B cell (primary cell): ENCODE measurements at places on chromosomes 16 and 17. TPM values are rescaled to one million over a fixed set of nuclear protein-coding genes. Genes with fewer than 3 reads are reported as not detected.

DNA sequence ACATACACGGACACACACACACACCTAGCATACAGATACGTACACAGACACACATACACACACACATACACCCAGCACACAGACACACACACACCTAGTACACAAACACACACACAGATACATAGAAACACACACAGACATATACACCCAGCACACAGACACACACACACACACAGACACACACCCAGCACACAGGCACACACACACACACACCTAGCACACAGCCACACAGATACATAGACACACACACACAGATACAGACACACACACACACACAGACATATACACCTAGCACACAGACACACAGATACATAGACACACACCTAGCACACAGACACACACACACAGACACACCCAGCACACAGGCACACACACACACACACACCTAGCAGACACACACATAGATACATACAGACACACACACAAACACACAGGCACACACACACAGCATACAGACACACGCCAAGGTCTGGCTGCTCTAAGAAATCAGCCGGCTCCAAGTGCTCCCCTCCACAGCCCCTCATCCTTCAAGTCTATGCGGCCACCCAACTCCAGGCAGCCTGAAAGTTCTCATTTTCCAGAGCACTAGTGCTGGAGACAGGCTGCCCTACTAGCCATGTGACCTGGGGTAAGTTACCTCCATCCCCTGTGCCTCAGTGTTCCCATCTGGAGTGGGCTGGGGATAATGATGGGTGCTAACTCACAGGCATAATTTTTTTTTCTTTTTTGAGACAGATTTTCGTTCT is 13.2 kb downstream of the NR1D1 start:
- no peak overlapping the region for H3K4me3 ChIP-seq
- DNase-seq = no peak
- no peak overlapping the region for H3K27ac ChIP-seq

DNA sequence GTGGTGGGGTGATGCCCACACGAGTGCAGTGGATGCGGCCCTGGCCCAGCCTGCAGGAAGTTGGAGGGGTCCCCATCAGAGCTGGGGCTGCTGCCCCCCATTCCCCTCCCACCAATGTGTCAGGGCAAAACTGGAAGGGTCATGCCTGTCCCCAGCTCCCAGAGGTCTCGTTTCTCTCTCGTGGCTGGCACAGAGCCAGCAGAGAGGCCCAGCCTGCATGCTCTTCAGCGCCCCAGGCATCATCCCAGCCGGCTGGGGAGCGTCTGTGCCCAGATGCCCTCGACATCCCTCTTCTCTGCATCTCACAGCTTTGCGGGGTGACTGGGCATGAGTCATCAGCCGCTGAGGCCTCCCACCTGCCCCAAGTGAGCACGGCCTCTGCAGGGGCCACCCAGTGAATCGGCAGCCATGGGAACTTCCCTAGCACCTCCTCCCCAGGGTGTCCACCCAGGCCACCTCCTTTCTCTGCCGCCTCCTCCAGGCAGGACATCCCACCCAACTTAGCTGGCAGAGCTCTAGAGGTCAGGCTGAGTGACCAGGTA is 9.8 kb upstream of the CSNK1D start:
- no peak overlapping the region for H3K27ac ChIP-seq
- DNase-seq = no peak
- H3K27me3 ChIP-seq = no peaks in the 10 kb centered on the region
- H3K4me1 ChIP-seq = no peaks in the 10 kb centered on the region

- no peaks in the 10 kb centered on the region for H3K27me3 ChIP-seq
- H3K27ac ChIP-seq = no peak overlapping the region
- H3K4me3 ChIP-seq = no peak overlapping the region
- peaks cover 26% of the 10 kb centered on the region for H3K4me1 ChIP-seq
Measured at GRCh38 chr17:30232824-30233427, 2.6 kb downstream of the SLC6A4 start.

- no peak overlapping the region for H3K4me3 ChIP-seq
- no peak for DNase-seq
- no peak overlapping the region for H3K27ac ChIP-seq
- H3K36me3 ChIP-seq = no peaks in the 10 kb centered on the region
- H3K4me1 ChIP-seq = no peaks in the 10 kb centered on the region
Measured at GRCh38 chr17:50221864-50222545, 20.6 kb upstream of the COL1A1 start.

GRCh38 chr17:75639771-75640555 is 6.7 kb downstream of the SMIM5 start:
- H3K36me3 ChIP-seq = peaks cover 15% of the 10 kb centered on the region
- DNase-seq = no peak
- H3K4me3 ChIP-seq = no peak overlapping the region

DNA sequence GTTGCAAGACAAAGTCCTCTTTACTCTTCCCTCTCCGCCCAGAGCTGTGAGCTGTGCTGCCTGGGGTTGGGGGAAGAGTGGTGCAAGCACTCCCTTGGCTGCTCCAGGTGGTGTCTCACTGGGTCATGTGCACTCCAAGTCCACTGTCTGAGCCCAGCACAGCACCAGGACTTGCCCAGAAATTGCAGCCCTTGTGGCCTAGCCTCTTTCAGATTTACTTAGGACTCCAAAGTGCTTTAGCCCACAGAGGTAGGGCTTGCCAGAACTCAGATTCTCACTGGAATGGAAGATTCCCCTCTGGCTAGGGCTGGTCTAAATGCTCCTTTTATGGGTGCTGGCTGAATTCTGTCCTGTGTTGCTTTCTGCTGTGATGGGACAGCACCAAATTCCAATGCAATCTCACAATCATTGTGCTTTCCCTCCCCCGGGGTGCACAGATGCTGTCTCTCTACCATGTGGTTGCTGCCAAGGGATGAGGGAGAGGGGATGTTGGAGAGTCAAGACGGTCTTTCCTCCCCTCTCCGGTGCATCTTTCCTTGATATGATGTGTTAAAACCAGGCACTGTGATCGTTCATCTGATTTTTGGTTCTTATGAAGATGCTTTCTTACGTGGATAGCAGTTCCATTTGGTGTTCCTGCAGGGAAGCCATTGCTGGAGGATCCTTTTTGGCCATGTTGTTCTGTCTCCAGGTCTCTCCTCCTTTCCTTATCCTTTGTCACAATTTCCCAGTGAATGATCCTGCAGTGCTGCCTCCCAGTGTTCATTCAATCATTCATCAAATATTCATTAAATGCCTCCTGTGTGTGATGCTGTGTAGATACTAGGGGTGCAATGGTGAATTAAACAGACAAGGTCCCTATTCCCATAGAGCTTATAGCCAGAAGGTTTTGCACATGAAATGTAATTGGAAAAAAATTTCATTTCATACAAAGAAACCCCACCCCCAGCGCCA is 216.3 kb downstream of the SPECC1 start:
- H3K4me1 ChIP-seq = no peaks in the 10 kb centered on the region
- no peak overlapping the region for H3K27ac ChIP-seq
- H3K4me3 ChIP-seq = no peak overlapping the region
- no peak for DNase-seq

- no peaks in the 10 kb centered on the region for H3K27me3 ChIP-seq
- H3K4me3 ChIP-seq = no peak overlapping the region
- no peaks in the 10 kb centered on the region for H3K4me1 ChIP-seq
Measured at GRCh38 chr16:52074133-52074532, 472.8 kb downstream of the TOX3 start.

- no peaks in the 10 kb centered on the region for H3K36me3 ChIP-seq
- no peak overlapping the region for H3K27ac ChIP-seq
- no peaks in the 10 kb centered on the region for H3K4me1 ChIP-seq
- H3K27me3 ChIP-seq = peaks cover 12% of the 10 kb centered on the region
Measured at GRCh38 chr17:45646288-45646988, 137.7 kb upstream of the CRHR1 start.

DNA sequence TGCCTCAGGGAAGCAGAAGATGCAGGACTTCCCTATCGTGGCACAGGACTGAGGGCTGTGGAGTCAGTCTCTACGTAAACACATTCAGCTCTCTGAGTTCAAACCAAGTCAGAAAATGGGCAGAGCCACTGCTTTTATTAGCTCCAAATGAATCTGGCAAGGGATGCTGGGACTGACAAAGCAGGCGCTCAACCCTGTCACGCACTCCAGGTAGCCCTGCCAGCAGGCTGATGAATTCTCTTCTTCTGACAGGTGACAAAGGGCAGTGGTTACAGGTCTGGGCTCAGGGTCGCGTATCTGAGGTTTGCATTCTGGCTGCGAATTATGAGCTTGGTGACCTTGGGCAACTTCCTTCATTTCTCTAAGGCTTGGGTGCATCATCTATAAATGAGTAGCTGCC is 9.4 kb downstream of the RPH3AL start:
- H3K4me1 ChIP-seq = no peaks in the 10 kb centered on the region
- DNase-seq = no peak

GRCh38 chr17:55168958-55169687 is 95.6 kb upstream of the HLF start:
- no peaks in the 10 kb centered on the region for H3K27me3 ChIP-seq
- H3K4me3 ChIP-seq = no peak overlapping the region
- DNase-seq = peak; percentile 47
- no peak overlapping the region for H3K27ac ChIP-seq
- H3K36me3 ChIP-seq = no peaks in the 10 kb centered on the region

- H3K4me1 ChIP-seq = no peaks in the 10 kb centered on the region
- H3K27me3 ChIP-seq = no peaks in the 10 kb centered on the region
- H3K36me3 ChIP-seq = no peaks in the 10 kb centered on the region
- no peak overlapping the region for H3K27ac ChIP-seq
- DNase-seq = no peak
Measured at GRCh38 chr17:70296456-70296855, 127.1 kb downstream of the KCNJ2 start.

DNA sequence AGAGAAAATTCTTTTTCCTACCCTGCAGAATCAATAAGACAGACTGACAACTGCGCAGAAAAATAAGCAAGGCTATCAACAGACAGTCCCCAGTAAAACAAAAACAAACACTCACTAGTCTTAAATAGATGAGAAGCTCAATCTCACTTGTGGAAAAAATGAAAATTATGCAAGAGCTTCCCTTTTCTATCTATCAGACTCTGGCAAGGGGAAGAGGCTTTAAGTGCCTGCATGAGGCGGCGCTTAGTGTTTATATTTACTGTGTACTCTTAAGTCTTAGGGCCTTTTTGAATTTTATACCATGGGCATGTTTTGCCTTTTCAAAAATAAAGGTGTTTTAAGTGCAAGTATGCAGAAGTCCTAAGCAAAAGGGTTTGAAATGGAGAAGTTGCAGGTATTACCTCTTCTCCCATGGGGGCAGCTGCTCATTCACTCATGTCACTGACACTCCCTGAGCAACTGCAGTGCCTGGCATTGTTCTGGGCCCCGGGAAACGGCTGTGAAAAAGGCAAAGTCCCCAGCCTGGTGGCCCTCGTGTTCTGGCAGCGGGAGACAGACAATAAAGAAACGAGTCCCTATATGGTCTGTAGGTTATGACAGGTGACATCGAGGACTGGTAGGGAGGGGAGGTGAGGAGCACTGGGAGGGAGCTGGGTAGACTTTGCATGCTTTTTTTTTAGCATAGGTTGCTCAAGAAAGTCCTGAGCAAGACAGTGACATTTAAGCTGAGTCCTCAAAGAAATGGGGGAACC is 35.2 kb downstream of the HSBP1 start:
- peaks cover 48% of the 10 kb centered on the region for H3K4me1 ChIP-seq
- DNase-seq = peak; percentile 79
- no peak overlapping the region for H3K4me3 ChIP-seq
- peak overlapping the region; percentile 63 for H3K27ac ChIP-seq
- H3K27me3 ChIP-seq = no peaks in the 10 kb centered on the region
- no peaks in the 10 kb centered on the region for H3K36me3 ChIP-seq

DNA sequence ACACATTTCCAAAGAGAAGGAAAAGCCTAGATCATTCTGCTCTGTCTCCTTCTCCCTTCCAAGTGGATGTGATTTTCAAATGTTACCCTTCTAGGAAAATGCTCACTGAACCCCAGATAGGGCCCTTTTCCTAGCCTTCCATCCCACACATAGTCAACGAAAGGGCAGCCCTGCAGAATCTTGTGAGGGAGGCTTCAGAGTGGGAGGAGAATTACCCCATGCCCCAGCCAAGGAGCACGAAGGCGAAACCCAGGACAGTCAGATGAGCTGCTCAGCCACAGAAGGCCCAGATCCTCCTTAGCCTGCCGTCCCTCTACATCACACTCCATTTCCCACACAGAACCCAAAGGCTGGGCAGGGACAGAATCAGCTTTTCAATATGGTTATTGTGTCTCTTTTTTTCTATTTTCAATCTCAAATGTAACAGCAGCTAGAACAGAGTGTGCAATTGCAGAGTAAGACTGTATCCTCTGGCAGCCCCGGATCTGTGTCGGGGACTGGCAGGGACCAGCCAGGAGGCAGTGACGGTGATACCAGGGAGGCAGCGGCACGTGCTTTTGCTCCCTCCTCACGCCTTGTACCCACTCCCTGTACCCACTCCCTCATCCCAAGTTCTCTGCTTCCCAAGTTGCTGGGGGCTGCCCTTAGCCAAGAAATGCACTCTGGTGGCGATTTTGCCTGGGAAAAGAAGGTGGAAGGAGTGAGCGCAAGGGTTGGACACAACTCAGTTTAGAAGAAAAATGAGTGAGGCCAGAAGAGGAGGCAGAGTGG is 3.7 kb upstream of the SDK2 start:
- H3K36me3 ChIP-seq = no peaks in the 10 kb centered on the region
- peaks cover 14% of the 10 kb centered on the region for H3K4me1 ChIP-seq
- no peak for DNase-seq
- no peak overlapping the region for H3K4me3 ChIP-seq

- H3K4me3 ChIP-seq = no peak overlapping the region
- no peak for DNase-seq
- H3K4me1 ChIP-seq = peaks cover 10% of the 10 kb centered on the region
- H3K27me3 ChIP-seq = no peaks in the 10 kb centered on the region
Measured at GRCh38 chr16:56617212-56618085, 8.1 kb upstream of the MT1E start.

DNA sequence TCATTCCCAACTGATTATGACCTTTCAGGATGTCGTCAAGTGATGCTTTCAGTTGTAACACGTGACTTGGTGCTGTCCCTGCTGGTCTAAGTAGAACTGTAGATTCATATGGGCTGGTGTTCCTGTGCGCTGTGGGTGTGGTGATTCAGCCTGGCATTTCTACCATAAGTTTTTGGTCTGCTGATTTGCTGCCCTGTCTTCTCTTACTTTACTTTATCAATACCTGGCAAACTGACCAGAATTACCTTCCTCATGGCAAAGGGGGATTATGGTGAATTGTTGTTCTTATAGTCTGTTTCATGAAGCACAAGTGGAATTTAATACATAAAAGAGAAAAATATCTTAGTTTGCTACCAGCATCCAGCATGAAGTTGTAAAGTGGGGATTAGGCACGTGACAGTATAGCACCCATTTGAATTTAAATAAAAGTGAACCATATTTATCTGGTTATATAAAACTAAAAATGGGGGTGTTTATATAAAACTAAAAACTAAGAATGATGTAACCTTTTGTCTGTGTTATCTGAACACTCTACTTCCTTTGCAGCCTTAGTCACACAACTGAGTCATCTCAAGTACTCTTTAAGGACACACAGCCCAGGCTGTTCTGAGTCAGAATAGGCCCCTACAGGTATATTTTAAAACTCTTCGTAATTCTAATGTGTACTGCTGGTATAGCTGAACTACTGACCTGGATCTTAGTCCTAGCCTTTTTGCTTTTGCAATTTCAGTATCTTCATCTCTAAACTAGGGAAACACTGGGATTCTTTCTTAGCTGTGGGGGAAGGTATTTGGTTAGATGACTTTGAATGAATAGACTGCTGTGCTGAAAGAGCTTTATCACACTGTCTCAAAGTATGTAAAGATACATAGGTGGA is 28.3 kb downstream of the TTC19 start:
- H3K4me3 ChIP-seq = no peak overlapping the region
- no peaks in the 10 kb centered on the region for H3K27me3 ChIP-seq
- H3K4me1 ChIP-seq = no peaks in the 10 kb centered on the region

Gene ITGAL
- total RNA-seq = 176 and 184 TPM in 2 replicates

Gene DNAJA2
- 57.0 and 57.3 TPM in 2 replicates for total RNA-seq

Gene CNTD1
- total RNA-seq = not detected in 2 replicates

Gene TPPP3
- total RNA-seq = not detected in 2 replicates

Gene DNAI2
- total RNA-seq = not detected in 2 replicates

Gene ALDH3A2
- 31.5 and 35.1 TPM in 2 replicates for total RNA-seq
